ENCODE measurements at places on chromosomes 5 and 9.

DNA sequence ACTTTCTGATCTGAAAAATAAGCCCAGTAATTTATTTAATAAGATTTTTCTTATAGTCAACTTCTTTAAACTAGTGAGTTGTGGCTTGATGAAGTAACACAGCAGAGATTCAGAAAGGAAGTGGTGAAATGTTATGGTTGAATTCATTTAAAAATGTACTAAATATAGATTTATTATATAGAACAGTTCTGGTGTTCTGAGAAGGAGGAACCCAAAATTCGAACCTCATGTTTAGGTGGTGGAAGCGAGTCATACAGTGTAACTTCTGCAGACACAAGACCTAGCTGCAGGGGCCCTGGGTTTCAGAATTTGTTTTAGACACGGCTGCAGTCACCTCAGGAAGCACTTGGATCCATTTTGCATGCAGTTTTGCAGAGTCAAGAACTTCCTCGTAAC, 188.2 kb downstream of the TRIO start:
- no peak for DNase-seq

- DNase-seq = no peak
Measured at GRCh38 chr5:155076379-155076778, 62.8 kb downstream of the KIF4B start.

GRCh38 chr5:99438619-99439018, 509.8 kb upstream of the CHD1 start:
- DNase-seq = no peak

GRCh38 chr5:67268231-67269021, 71.8 kb upstream of the CD180 start:
- no peak for DNase-seq

DNA sequence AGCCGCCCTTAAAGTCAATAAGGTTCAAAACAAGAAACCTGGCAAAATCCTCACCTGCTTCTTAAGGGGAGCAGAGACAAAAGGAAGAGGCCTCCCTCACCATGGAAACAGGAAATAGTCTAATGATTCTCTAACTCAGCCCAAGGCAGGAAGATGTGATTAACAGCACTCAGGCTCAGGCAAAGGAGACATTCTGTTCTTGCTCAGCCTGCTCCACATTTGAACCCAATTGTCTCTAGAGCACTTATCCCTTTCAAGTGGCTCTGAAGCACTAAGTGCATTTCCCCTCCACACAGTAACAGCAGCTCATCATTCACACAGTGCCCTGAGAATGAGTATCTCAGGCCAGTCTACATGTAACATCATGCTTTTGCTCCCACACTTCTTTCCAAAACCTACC, 72.3 kb downstream of the NIPSNAP3B start:
- DNase-seq = no peak

DNA sequence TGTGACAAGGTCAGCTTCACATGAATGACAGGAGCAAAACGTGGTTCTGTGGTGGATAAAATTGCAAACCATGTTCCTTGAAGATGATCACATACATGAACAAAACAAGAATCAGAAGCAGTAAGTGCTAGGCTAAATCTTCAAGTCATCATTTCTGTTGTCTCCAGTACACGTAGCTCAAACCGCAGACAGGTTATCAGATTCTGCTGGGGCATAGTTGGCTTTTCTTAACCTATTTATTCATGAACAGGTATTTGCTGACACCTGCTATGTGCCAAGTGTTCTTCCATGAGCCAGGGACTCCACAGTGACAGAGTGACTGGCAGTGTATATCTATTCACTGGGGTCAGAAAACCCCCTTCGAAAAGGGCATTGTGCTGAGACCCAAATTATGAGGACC, 20.8 kb downstream of the MFAP3 start:
- no peak for DNase-seq

DNA sequence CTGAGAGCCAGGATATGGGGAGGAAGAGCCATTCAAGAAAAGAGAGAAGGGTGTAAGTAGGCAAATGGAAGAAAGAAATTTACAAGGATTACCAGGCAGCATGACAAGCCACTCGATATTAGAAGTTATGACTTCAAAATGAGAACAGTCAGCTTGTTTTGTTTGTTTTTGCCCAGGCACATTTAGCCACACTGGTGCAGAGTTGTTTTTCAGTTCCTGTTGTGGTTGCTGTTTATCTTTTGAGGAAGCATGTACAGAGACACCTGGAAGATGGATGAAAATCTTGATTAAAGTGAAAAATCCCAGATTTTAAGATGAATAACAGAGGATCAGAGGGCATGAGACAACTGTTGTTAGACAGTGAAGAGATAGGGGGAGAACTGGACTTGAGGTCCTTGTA, 199.1 kb downstream of the MTRR start:
- no peak for DNase-seq

GRCh38 chr5:36772276-36773140, 104.1 kb upstream of the NIPBL start:
- no peak for DNase-seq
